ENCODE measurements at places on chromosomes 1 and 21.

GRCh38 chr1:32405672-32406467 is 11.6 kb upstream of the BSDC1 start:
- no peak for DNase-seq

- peak; percentile 43 for DNase-seq
These were observed 775 bp upstream of the AIM2 start for GRCh38 chr1:159077120-159077961.

DNA sequence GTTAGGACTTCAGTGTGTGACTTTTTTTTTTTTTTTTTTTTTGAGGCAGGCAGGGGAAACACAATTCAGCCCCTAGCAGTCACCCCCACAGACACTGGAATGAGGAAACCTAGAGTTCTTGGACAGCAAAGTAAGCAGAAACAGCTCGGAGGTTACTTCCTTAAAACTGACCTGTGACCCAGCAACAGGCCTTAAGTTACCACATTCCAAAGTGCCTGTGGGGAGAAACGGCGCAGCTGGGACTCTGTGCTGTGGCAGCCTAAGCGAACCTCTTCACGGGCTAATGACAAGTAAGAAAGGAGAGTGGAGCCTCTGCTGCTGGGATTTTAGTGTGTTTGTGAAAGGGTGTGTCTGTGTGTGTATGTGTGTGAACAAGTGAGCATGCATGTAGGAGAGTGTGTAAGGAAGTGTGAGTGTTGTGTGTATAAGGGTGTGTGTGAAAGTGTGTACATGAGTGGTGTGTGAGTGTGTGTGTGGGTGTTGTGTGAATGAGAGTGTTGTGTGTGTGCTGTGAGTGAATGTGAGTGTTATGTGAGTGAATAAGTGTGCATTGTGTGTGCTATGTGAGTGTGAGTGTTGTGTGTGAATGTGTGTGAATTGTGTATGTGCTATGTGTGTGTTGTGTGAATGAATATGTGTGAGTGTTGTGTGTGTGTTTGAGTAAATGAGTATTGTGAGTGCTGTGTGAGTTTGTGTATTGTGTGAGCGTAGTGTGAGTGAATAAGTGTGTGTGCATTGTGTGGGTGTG is 180.8 kb downstream of the BRINP2 start:
- no peak for DNase-seq

DNA sequence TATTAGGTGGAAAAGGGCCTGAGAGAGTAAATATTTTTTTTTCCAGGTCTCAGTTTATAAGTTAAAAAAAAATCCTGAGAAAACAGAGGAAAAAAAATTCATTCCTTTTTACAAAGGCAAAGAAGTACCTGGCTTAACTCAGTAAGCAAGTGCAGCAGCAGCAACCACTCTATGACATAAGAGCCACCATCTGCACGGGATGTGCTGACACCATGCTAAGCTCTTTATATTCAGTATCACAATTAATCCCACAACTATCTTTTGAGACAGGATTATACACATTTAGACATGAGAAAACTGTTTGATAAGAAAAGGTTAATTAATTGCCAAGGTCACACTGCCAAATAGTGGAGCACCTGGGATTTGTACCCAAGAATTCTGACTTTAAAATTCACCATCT is 13.4 kb upstream of the DPT start:
- no peak for DNase-seq

GRCh38 chr1:232875536-232875935 is 70.3 kb downstream of the MAP10 start:
- peak; percentile 15 for DNase-seq

DNA sequence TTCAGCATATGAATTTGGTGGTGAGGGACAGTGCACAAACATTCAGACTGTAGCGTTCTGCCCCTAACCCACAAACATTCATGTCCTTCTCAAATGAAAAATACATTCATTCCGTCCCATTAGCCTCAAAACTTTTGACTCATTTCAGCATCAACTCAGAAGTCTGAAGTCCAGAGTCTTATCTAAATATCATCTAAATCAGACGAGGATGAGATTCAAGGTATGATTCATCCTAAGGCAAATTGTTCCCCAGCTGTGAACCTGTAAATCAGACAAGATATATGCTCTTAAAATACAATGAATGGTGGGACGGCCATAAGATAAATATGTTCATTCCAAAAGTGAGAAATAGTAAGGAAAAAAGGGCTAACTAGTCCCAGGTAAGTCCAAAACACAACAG is 1195.6 kb upstream of the ADGRL4 start:
- DNase-seq = no peak

DNA sequence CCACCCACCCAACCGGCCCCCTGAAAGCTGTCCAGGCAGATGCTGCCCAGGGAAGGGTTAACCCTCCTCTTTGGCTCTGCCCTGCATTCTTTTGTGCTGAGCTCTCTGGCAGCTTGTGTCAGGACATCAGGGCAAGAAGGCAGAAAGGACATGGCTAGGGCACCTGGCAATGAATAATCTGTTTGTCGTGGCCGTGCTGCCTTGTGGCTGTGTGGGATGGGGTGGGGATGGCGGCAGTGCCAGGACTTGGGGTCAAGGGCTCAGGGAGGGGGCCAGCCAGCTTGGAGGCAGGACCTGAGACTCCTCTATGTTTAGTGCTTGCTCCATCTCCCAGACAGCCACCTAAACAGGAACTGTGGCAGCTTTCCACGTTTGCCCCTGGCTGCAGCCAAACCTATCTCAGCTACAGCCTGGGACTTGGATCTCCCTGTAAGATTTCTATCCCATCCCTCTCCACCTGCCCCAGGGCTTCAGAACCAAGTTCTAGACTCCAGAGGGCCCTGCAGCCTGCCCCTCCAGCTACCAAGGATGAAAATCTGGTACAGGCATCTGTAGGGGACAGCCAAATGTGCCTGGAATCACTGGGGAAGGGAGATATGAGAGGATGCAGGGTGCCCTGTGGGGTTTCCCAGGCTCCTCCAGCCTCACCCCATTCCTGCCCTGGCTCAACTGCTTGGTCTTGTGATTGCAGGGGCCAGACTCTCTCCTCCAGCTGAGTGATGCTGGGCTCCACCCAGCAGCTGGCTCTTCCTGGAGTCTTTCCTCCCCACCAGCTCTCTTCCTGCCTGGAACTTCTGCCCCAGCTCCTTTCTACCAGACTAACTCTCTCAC is 9.6 kb upstream of the GPR37L1 start:
- no peak for DNase-seq

DNA sequence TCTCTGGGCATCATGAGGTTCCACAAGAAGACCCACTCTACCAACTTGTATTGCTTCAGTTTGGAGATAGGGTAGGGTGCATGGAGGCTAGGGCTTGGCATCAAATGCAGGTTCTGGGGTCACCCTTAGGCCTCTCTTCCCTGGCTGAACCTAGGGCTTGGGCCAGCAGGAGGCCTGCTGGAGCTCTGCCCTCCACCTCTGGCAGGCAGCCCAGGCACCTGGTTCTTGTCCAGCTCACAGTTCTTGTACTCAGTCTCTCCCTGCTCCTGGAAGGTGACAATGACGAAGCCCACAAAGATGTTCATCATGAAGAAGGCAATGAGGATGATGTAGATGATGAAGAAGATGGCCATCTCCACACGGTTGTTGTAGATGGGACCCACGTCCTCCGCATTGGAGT is 37.5 kb upstream of the KIF21B start:
- DNase-seq = no peak

DNA sequence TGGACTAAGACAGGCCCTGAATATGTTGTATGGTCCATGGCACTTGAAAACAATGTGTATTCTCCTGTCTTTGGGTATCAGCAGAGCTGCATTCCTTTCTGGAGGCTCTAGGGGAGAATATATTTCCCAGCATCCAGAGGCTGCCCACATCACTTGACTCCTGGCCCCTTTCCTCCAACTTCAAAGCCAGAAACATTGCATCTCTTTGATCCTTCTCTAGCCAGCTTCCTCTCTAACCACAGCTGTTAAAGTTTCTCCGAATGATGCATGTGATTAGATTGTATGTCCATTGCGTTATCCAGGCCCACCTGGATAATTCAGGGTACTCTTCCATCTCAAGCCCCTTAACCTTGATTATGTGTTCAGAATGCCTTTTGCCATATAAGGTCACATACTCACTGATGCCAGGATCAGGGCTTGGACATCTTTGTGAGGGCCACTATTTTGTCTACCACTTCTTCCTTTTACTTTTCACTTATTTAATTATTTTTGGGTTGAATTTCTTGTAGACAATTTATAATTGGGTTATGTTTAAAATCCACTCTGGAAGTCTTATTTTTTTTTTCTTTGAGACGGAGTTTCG is 5.3 kb downstream of the CHD1L start:
- DNase-seq = no peak

DNA sequence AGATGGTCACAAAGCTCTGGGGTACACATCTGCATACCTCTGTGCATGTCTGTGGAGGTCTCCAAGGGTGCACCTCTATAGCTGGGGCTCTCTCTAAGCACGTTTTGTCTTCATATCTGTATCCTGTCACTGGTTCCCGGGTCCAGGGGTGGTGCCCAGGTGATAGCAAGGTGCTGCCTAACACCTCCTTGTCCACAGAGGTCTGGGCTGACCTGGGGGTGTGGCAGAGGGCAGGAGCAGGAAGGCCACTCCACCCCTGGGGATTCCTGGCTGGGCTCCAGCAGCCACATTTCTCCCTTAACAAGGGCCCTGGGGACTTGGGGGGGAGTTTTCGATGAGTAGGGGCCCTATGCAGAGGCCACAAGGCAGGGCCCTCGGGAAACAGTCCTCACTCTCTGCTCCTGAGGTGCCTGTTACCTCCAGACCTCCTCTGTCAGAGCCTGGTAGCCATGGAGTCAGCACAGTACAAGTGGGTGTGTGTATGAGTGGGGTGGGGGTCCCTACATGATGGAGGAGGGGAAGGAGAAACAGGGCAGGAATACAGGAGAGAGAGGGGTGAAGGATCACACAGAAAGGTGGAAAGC is 7.0 kb upstream of the CDCP2 start:
- DNase-seq = no peak

GRCh38 chr1:16484501-16484835 is 29.6 kb downstream of the RNU1-1 start:
- DNase-seq = no peak

DNA sequence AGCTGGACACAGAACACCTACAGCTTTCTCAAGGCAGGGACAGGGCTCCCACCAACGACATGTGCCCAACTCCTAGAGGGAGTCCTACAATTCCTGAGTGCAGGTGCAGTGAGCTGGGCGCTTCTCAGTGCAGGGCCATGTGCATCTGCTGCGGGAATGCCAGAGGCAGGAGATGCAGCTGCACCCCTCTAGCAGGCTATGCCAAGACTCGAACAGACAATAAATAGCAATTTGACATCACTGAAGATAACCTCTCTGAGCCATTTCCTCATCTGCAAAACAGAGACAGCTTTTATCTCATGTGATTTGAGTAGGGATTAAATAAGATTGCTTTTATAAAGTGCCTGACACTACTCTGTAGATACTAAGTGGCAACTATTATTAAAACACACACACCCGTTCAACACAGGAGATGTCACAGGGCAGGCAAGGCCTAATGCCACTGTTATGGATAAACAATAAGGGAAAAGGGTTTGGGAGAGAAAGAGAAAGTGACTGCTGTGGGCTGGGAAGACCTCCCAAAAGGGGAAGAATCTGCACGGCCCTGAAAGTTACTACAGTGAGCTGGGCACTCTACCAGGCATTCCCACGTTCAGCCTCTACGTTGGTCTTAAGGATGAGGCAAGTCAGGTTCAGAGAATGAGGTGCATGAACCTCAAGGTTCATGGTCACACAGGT is 5.7 kb downstream of the SLC9A1 start:
- no peak for DNase-seq

DNA sequence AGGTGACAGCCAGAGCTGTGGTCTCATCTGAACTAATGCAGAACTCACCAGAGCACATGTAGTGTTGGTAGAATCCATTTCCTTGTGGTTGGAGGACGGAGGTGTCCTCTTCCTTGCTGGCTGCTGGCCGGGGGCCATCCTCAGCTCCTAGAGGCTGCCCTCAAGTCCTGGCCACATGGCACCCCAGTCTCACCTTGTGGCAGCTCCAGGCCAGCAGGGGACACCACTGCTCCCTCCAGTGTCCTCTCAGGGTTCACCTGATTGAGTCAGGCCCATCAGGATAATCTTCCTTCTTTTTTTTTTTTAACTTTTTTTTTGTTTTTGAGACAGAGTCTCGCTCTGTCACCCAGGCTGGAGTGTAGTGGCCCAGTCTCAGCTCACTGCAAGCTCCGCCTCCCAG is 2.9 kb downstream of the KCNE1 start:
- no peak for DNase-seq

DNA sequence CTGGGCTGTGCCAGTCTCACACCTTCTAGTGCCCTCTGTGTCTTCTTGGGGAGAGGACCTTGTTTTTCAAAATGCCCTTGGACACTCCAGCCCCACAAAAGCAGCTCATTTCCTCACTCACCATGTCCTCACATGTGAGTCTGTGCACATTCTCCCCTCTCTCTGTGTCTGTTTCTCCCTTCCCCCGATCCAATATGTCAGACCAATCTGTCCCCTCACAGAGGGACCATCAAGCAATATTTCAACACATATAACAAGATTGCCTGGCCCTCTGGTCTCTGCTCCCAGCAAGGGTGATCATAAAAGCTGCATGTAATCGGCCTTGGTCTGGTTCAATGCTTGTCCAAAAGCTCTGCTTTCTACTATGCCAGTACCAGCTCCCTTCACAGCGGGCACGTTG is 261.2 kb downstream of the MATN1 start:
- DNase-seq = no peak

GRCh38 chr1:9256332-9256731 is 21.8 kb downstream of the H6PD start:
- DNase-seq = no peak

- no peak for DNase-seq
These were observed 268.5 kb downstream of the BRINP2 start for GRCh38 chr1:177439301-177439700.

DNA sequence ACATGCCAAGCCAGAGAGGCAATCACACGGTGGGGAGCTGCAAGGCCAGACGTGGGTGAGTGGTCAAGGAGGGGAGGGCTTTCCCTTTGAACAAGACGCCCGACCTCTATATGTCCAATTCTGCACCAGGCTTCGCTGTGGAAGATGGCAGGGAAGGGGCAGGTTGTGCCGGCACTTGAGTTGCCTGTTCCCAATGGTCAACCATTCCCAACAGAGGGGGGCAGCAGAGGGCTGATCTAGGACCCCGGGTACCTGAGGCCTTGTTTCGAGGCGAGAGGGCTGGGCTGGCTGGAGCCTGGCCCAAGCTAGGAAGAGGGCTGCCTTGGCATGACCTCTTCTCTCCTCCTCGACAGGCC is 64.9 kb downstream of the TMEM53 start:
- peak; percentile 65 for DNase-seq

- DNase-seq = no peak
These were observed 91.7 kb downstream of the SIM2 start for GRCh38 chr21:36790616-36791015.

DNA sequence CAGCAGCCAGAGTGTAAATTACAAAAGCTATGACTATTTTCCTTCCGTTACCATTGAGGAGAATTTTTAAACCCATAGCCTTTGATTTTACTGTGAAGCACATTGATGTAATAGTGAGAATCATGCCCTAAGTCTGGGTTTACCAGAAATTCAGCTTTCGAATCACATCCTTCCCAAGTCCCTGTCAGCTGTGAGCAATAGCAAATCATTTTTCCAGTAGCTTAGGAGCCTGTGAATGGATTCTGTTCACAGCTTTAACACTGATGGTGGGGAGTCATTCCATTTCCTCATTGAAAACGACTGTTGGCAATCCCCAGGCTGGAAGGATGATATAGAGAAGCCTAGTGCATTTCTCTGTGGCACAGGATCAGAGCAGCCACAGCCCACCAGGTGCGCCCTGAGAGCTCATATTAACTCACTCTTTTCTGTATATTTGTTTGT is 82.2 kb upstream of the C1orf105 start:
- no peak for DNase-seq

- DNase-seq = no peak
These were observed 113.3 kb upstream of the DPT start for GRCh38 chr1:168842306-168842705.

Data from fibroblast of mammary gland (primary cell).